Subcutaneous preadipocyte (primary cell): ENCODE measurements at places on chromosomes 1 and 21. TPM values are rescaled to one million over a fixed set of nuclear protein-coding genes. Genes with fewer than 3 reads are reported as not detected.

SYT14 gene
- under 0.01 TPM in 1 of 2 replicates, not detected in the other for total RNA-seq

VAV3 gene
- 1.4 and 1.5 TPM in 2 replicates for total RNA-seq

UBXN11 gene
- total RNA-seq = 6.5 and 8.8 TPM in 2 replicates

AIRE gene
- total RNA-seq = not detected in 2 replicates

HTR6 gene
- total RNA-seq = not detected in 2 replicates

CHD5 gene
- total RNA-seq = under 0.01 TPM in 2 replicates

DNALI1 gene
- 7.8 and 9.9 TPM in 2 replicates for total RNA-seq

CD1B gene
- not detected in 2 replicates for total RNA-seq

TNFAIP8L2 gene
- not detected in 2 replicates for total RNA-seq

DIPK1A gene
- total RNA-seq = 5.9 and 7.8 TPM in 2 replicates

RNU1-4 gene
- total RNA-seq = under 0.01 TPM in 2 replicates

MFAP2 gene
- total RNA-seq = 40.7 and 44.5 TPM in 2 replicates

C1orf185 gene
- total RNA-seq = not detected in 2 replicates

MAP3K21 gene
- 1.1 and 3.7 TPM in 2 replicates for total RNA-seq

DIO1 gene
- total RNA-seq = not detected in 2 replicates

IFI44L gene
- total RNA-seq = 13.6 and 15.2 TPM in 2 replicates

FMO4 gene
- total RNA-seq = 2.0 and 2.6 TPM in 2 replicates
